ENCODE measurements at places on chromosomes 16 and 17.

DNA sequence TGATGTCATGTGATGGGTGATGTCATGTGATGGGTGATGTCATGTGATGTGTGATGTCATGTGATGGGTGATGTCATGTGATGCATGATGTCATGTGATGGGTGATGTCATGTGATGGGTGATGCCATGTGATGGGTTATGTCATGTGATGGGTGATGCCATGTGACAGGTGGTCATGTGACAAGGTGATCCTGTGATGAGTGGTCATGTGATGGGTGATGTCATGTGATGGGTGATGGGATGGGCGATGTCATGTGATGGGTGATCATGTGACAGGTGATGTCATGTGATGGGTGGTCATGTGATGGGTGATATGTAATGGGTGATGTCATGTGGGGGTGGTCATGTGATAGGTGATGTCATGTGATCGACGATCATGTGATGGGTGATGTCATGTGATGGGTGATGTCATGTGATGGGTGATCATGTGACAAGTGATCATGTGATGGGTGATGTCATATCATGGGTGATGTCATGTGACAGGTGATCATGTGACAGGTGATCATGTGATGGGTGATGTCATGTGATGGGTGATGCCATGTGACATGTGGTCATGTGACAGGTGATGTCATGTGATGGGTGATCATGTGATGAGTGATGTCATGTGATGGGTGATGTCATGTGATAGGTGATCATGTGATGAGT, 17.2 kb downstream of the CD300LB start:
- peak; percentile 80 for DNase-seq

DNA sequence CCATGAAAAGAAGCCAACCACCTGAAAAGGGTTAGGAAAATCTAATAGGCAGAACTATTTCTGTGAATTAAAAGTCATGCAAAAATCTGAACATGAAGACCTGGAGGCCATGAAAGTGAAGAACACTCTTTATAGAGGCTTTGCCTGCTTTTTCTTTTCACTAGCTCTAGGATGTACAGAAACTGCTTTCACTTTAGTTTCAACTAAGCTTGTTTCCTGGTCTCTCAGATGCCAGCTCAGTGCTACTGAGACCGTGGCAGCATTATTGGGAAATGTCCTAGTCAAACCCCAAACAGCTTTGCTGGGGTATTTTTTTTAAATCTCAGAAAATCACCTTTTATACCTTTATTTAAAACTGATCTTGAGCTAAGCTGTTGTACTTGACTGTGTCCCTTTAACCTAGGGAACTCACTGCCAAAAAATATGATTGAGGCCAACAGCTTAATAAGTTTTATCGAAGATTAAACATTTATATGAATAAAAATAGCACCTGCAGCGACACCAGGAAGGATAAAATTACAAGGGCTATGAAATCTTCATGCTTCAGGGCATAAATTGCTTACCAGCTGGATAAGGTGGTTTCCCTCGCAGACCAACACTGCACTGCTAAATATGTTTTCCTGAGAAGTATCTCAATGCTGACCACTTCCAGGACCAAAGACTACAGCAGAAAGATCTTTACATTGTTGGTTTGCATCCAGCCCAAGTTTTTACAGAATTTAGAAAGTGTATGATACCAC, 621.8 kb upstream of the ZFHX3 start:
- DNase-seq, result no peak

GRCh38 chr16:27978876-27979275, 84.6 kb downstream of the GSG1L start:
- no peak for DNase-seq

DNA sequence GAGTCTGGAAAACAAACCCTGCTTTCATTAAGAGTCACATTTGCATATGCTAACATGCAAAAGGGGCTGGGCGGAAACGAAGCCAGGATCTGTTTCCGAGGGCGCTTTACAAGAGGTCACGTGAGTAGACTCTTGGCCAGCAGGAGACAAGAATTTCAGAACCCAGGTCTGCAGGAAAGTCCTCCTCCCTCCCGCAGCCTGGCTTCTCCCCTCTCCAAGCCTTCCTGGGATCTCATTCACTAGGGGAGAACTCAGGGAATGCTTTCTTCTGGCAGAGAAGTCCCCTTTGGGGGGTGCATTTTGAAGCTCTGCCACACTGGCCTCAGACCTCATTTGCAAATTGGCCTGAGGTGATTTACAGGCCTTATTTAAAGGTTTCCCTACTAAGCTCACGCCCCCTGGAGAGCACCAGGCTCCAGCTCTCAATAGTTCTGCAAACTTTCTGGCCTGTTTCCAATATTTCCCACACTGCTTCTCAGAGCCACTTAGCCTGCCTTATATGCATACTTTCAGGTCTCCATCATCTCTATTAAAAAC, 57.2 kb upstream of the CACNG5 start:
- peak; percentile 88 for DNase-seq

- DNase-seq, result no peak
These were observed 126.6 kb downstream of the ANKRD11 start for GRCh38 chr16:89363621-89364393.

DNA sequence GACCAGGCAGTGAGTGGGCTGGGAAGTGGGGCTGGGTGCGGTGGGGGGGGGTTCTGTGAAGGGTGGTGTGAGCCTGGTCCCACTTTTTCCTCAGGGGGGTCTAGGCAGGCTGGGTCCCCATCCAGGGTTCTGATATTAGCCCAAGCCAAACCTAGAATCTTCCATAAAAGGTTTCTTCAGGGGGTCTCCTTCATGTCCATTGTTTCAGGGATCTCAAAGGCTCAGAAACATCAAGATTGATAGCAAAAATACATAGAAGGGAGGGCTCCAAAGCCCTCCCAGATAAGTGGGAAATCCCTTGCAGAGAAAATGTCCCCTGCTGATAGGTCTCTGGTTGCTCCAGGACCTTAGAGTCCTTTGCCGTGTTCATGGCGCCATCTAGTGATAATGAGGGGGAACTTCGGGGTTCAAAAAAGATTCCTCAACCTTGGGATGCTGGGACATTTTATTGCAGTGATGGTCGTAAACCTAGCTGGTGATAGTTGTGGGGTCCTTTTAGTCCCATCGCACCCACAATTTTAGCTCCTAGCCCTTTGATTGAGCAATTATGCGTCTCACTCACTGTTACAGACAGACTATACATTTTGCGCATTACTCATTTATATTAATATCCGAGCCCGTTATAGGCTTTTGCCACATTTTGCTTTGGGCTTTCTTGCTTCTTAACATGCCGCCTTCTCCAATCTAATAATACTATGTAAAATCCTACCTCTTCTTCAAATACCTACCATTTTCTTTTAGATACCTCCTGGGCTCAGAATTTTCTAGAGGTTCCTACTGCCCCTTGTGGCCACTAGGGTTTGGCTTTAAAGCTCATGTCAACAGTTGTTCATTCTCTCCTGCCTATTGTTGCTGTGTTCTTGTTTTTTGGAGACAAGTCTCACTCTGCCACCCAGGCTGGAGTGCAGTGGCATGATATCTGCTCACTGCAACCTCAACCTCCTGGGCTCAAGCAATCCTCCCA, 35.1 kb downstream of the IGF2BP1 start:
- peak; percentile 86 for DNase-seq

DNA sequence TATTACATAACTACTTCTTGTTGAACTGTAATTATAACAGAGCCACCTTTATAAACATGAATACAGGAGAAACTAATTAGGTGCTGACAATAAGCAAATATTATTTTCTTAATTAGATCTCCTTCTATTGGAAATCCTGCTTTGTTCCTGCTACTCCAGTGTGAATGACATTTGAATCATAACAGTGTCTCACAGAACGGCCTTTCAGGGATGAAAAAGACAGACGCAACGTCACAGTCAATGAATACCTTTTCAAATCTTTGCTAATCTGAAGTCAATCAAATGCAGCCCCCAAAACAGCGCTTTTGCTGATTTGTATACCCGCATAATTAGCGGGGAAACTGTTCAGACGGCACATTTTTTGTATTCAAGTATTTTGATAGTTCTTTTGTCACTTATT, 240.4 kb upstream of the CDH8 start:
- DNase-seq, result no peak

DNA sequence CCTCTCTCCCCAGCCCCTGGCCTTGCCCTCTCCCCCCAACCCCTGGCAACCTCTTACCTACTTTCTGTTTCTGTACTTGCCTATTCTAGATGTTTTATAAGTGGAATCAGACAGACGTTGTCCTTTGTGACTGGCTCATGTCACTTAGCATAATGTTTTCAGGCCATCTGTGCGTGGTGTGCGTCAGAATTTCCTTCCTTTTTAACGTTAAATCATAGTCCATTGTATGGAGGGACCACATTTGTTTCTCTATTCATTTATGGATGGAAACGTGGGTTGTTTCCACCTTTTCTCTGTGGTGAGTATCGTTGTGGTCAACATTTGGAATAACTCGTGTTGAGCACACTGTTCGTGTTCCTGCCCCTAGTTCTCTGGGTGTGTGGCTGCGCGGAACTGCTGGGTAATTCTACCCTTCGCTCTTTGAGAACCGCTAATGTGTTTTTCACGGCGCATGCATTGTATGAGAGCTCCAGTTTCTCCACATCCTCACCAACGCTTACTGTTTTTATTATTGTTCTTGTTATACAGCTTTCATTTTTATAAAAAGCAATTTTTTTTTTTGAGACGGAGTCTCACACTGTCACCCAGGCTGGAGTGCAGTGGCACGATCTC, 26.3 kb downstream of the ACTG1 start:
- DNase-seq, result peak; percentile 57

DNA sequence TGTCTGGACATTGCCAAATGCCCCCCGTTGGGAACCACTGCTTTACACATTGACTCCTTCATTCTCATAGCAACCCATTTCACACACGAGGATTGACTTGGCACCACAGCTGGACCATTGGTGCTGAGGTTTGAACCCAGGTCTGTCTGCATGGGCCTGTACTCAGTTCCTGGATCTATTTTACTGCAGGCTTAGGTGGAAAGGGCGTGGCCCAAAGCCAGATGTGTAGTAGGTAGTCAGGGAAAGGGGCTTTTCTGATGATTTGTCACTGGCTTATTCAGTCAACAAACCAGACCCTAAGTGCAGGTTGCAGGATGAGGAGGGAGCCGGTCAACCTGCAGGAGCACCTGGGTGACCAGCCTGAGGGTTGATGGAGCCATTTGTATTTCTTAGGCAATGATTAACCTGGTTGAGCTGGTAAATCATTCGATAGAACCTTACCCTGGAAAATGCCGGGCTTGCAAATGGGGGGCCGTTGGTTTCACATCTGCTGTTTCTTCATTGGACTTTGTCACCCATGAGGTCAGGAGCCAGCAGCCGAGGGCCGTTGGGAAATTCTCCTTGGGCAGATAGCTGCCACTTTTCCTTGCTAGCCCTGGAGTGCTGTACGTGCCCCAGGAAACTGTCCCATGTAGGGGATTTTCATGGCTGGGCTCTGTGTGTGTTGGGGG, 104.4 kb downstream of the CMIP start:
- no peak for DNase-seq

DNA sequence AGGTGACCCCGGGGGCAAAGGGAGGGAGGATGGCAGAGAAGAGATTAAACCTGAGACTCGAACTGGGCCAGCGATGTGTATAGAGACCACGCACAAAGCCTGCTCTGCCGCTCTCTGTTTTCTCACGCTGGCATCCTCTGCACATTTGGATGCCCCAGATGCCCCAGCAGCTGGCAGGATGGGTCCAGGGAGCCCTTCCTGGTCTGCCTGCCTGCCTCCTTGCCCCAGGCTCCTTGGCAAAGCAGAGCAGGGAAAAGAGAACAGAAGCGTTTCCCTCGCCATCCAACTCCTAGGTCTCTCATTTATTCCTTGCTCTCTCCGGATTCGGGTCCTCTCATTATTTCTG, 5.2 kb upstream of the PIPOX start:
- DNase-seq, result no peak

DNA sequence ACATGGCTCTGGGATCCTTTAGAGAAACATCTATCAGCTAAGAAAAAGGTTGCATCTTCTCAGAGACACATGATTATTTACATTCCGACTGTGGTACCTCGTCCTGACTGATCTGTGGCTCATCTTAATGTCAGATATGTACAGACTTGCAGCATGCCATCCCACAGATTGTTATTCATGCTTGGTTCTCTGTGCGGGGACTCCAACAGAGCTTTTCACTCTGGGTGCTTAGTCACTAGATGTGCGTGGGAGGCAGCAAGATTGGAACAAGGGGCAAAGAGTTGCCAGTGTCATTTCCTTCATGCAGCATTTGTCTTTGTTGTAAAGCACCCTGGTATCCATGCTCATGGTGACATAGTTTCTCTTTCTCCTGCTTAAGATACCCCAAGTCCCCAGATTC, 179.1 kb upstream of the CACNG5 start:
- DNase-seq, result no peak

- peak; percentile 60 for DNase-seq
These were observed 562 bp downstream of the USP31 start for GRCh38 chr16:23148513-23149266.

GRCh38 chr17:65984299-65984698, 207.6 kb downstream of the CEP112 start:
- no peak for DNase-seq

DNA sequence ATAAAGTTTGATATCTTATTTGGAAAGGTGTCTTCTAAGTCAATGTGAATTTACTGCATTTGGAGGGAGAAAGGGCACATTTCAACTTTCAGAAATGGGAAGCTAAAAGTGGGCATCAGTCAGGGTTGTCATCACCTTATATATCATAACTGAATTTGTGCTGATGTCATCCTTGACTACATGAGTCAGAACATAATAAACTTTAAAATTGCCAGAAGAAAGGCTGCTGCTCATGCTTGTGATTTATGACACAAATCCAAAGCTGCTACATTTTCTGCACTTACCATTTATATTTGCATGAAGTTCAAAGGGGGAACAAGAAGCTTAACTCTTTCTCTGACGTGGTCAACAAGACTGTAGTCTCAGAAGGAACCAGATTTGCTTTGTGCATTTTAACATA, 196.6 kb downstream of the UTP18 start:
- no peak for DNase-seq

- DNase-seq, result no peak
These were observed at the start of gene MARVELD3 for GRCh38 chr16:71626018-71626857. Gene MARVELD3, plus strand, starts transcription at chr16:71626184. Its CDS starts 46 bp downstream, at chr16:71626230.

DNA sequence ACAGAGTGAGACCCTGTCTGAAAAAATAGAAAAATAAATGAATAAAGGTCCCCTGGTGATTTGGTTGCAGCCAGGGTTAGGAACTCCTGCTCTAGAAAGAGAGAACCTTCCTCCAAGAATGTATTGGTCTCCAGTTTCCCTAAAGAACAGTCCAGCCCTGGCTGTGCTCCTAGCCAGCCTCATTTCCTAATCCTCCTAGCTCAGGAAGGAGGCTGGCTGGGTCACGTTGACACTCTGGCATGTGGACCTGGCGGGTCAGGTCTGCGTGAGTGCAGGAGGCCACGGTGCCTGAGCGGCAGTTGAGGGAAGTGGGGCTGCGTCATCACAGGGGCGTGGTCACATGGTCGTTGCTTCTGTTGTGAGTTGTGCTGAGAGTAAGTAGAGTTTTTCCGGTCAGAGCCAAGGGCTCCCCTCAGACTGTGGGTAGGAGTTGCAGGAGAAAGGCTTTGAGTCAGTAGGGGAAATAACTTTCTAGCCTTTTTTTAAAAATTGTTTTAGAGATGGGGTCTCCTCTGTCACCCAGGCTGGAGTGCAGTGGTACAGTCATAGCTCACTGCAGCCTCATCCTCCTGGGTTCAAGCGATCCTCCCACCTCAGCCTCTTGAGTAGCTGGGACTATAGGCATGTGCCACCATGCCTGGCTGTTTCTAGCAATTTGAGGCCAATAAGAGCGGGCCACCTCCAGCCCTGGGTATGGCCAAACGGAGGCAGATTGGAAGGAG, 194.0 kb upstream of the CIBAR2 start:
- no peak for DNase-seq

- no peak for DNase-seq
These were observed 266.2 kb downstream of the CEP112 start for GRCh38 chr17:65925606-65926307.

GRCh38 chr17:82348866-82349265, 10.2 kb upstream of the TEX19 start:
- DNase-seq, result no peak

GRCh38 chr17:29615048-29615385, 7.7 kb downstream of the CORO6 start:
- DNase-seq, result no peak
